Keratinocyte (primary cell): ENCODE measurements at places on chromosomes 6 and 20. TPM values are rescaled to one million over a fixed set of nuclear protein-coding genes. Genes with fewer than 3 reads are reported as not detected.

DNA sequence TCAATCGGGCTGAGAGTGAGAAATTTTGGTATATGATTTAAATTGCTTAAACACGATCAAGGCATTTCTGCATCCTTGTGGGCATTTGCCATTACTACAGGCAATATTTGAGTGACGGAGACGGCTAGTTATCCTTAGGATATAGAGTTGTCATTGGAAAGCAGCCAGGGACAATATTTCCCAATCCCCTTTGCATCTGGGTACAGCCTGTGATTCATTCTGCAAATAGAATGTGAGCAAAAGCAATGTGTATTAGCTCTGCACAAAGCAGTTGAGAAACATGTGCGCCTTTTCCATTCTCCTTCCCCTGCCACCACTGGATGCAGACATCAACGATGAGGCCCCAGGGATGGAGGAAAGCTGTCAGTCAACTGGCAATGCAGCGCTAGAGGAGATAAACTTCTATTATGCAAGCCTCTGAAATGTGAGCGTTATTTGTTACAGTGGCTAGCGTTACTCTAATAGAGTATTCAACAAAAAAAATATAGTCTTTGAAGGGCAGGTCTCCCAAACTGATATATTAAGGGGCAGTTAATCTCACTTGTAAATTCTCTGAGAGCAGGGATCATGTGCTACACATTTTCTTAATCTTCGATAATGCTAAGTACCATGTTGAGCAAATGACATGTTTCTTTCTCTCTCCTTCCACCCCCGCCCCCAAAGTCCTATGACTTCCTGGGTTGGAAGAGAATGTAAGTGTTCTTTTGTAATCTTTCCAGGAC is 37.1 kb upstream of the NCOA3 start:
- no peaks in the 10 kb centered on the region for H3K36me3 ChIP-seq
- no peak overlapping the region for H3K4me3 ChIP-seq
- H3K27ac ChIP-seq: peak overlapping the region; percentile 51
- H3K4me1 ChIP-seq: peaks cover 12% of the 10 kb centered on the region

DNA sequence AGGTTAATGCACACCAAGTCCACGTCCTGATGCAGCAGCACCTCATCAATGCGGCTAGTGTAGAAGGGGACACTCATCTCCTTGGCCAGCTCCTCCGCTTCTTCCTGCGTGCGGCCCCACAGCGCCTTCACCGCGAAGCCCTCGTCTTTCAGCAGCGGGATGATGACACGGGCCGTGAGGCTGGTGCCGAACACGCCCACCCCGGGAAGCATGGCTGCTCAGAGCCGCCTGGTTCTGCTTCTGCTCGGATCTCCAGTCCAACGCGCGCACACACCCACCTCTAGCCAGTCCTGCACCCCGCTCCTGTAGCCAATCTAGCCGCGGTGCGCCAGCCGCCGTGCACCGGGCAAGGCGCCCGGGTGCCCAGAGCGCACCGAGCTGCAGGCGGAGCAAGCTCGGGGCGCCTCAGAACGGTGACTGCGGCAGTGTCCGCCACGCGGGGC is 700 bp downstream of the GFOD1 start:
- peak overlapping the region; percentile 84 for H3K4me3 ChIP-seq
- H3K4me1 ChIP-seq: peaks cover 23% of the 10 kb centered on the region
- DNase-seq: no peak

GRCh38 chr20:6420336-6420735 is 297.5 kb upstream of the FERMT1 start:
- no peak overlapping the region for H3K27ac ChIP-seq
- H3K36me3 ChIP-seq: no peaks in the 10 kb centered on the region
- no peaks in the 10 kb centered on the region for H3K4me1 ChIP-seq

Gene OPN5
- 0.04 TPM in 1 of 3 replicates, not detected in the others for polyA plus RNA-seq

Gene PRPH2
- 0.01 to 0.05 TPM in 2 of 3 replicates, not detected in the other for polyA plus RNA-seq
